Fibroblast of skin of right quadriceps (primary cell): ENCODE measurements at places on chromosomes 4 and X.

DNA sequence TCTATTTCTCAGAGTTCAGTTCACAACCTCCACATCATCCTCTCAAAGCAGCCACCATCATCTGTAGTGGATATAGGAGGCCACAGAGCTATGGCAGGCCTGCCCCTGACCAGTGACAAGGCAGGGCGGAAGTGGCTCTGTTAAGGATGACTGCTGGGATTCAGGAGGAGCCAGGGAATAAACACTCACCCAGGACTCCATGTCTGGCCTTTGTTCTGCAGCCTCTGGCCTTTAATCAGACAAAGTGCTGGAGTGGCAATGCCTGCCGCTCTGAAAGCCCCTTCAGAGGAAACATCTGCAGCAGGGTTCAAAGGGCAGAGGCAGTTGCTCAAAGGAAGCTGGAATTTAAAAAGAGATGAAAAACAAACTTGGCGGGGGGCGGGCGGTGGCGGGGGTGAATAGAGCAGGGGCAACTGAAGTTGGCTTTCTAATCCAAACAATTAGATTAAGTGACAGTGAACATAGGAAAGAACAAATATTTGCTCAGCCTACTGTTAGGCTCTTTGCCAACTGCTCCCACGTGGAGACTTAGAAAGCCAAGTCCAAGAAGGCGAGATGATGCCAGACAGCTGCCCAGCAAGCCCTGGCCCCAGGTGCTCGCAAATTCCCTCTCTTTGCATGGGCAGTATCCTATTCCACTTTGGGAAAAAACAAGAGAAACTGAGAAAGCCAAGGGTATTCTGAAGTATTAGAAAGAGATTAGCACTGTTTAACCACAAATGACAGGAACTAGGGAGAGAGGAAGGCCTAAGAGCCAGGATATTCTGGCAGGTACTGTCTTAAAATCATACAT lies 5.5 kb downstream of the MPP1 start:
- DNase-seq, result no peak

GRCh38 chr4:143337600-143338287 lies 1.1 kb downstream of the GAB1 start:
- peak; percentile 65 for DNase-seq

GRCh38 chr4:107799669-107800450 lies 24.9 kb upstream of the SGMS2 start:
- no peak for DNase-seq

DNA sequence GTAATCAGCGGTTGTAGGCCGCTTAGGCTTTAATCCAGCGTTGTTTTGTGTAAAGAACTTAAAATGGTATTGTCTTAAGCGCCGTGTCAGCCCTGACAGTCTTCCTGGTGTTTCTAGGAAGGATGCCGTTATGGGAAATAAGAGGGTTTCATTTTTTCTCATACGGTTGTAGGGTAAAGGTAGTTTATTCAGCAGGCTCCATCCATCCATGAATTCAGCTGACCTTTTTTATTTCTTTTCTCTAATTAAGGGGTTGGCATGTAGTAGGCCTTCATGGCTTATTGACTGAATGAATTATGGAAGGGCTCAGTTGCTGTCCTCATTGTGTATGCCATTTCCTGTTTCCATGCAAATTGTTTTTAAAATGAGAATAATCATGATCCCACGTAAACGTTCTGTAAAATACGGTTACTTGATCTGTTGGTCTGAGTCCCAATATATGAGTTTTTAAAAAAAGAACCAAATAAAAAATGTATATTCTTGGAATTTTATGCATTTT lies 693 bp downstream of the OCIAD1 start:
- peak; percentile 7 for DNase-seq

GRCh38 chrX:102154900-102155805 lies 624 bp downstream of the BEX5 start:
- no peak for DNase-seq
